CD4-positive, alpha-beta T cell treated with Interleukin-4 for 1 hour (primary cell): ENCODE measurements at places on chromosomes 7 and 10.
A peak's percentile ranks its signal among the peaks of the same experiment; 100 is the strongest.

GRCh38 chr10:89470628-89471027 lies 56.3 kb downstream of the IFIT5 start:
- no peak for DNase-seq

- DNase-seq: no peak
Measured at GRCh38 chr10:48661441-48661840, 23.2 kb upstream of the WDFY4 start.

DNA sequence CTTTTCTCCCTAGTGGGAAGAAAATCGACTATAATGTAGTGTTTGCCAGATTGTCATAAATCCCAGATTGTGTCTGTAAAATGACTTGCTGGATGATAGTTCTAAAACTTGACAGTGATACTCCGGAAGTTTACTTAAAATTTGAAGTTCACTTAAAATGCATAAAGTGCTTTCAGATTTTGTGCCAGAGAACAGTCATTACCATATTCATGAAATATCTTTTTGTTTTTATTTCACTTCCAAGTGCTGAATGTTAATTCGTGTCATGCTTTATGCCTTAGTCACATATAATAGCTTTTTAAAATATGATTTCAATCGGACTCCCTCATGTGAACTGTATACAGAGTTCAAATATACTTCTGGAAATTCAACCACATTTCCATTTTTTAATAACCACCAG lies 30.4 kb downstream of the PRPF18 start:
- no peak for DNase-seq

DNA sequence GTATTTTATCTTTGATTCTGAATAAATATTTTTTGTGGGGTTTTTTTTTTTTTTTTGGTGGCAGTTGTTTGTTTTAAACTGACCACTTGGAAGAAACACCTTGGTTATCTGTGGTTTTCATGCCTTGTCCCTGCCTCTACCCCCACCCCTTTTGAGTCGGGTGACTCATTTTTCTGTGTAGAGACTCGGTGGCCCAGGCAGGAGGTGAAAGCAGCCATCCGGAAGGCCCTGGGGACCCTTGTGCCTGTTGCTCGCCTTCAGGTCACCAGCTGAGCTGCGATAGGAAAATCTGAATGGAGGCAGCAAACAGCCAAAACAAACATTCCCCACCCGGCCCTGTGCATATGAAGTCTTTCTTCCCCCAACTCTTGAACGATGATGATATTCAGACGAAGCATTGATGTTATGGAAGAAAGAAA lies 22.8 kb downstream of the CYP17A1 start:
- DNase-seq: no peak

- no peak for DNase-seq
Measured at GRCh38 chr10:60426425-60426824, 36.8 kb upstream of the ANK3 start.

GRCh38 chr7:2710901-2711551 lies 23.0 kb downstream of the AMZ1 start:
- DNase-seq: peak; percentile 46

- DNase-seq: no peak
Measured at GRCh38 chr10:34373211-34373610, 441.9 kb downstream of the PARD3 start.

GRCh38 chr7:79837915-79838314 lies 296.7 kb upstream of the GNAI1 start:
- DNase-seq: no peak

DNA sequence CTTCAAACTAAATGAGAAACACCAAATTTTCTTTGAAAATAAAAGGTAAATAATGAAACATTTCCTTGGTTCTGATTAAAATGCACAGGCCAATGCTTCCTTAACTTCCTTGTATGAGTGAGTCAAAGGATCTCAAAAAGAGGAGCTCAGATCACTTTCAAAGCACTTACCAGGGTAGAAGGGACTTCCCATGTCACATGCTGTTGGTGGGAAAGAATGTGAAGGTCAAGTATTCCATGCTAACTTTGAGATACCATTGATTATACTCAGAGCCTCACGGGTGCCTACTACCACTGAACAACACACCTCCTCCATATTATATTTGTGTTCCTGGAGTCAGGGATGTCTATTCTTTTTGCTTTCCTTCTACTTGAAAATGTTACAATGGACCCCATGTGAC lies 233.5 kb upstream of the KIAA1217 start:
- no peak for DNase-seq
